ENCODE measurements at places on chromosomes 5 and 9.

GRCh38 chr9:93952784-93953495 lies 2.2 kb downstream of the BARX1 start:
- DNase-seq = no peak

DNA sequence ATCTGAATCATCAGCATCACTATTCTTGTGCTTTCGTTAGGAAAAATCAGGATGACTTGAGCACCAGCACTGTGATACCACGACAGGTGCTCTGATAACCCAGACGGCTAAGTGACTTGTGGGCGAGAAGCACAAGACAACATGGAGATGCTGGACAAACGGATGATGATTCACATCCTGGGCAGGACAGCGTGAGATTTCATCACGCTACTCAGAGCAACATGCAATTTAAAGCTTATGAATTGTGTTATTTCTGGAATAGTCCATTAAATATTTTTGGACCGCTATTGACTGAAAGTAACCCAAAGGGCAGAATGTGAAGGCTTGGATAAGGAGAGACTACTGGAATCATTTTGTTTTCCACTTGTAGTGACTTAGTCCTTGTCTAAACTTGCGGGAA lies 114.8 kb upstream of the DAPK1 start:
- no peak for DNase-seq

DNA sequence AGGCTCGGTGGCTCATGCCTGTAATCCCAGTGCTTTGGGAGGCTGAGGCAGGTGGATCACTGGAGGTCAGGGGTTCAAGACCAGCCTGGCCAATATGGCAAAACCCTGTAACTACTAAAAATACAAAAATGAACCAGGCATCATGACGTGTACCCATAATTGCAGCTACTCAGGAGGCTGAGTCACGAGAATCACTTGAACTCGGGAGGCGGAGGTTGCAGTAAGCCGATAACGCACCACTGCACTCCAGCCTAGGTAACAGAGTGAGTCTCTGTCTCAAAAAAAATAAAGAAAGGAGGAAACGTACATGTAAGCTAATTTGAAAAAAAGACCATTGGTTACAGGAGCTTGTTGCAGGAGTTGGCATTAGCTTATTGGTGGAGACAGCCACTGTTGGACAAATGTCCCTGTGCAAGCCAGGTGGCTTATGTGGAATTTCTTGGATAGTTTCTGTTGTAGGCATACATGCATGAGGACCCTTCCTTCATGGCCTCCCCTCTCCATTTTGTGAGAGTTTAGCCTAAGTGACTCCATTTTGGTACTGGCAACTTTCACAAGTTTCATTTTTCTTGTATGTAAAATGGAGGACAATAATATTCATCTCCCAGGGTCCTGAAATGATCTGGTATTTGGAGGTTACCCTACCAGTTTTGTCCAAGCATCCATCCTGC lies 16.8 kb upstream of the RAB14 start:
- no peak for DNase-seq

DNA sequence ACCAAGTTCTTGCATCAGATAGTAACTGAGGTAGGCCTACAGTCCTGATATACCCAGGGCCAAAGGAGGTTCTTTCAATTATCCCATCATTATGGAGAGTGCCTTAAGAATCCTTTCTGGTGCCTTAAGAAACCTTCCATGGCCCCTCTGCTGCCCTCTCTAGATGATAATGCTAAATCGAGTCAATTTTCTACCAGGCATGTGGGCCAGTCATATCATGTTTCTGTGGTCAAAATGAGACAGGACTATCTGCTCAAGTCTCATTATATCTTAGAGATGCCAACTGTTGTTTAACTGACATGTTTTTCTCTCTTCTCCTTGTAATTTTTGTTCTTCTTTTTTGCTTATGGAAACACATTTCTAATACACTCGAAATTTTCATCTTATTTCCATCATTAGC lies 127.6 kb downstream of the EDIL3 start:
- DNase-seq = no peak

GRCh38 chr9:122183501-122183900 lies 23.8 kb downstream of the MORN5 start:
- no peak for DNase-seq

GRCh38 chr9:126521551-126521950 lies 92.2 kb upstream of the LMX1B start:
- DNase-seq = no peak

DNA sequence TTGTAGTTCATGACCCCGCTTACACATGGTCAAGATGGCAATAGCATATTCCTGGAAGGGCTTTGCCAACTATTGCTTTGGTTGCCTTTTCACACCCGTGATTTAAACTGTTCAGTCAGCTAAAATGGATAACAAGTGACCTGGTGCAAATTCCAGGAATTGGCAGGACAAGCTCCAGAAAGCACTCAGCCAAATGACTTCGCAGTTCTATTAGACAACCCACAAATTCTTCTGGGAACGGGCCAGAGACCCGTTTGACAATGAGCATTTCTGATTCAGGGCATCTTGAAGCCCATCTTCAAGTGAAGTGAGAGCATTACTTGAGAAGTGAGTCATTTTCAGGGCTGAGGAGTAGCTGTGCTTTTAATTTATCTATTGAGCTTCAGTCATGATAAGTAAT lies 165.0 kb downstream of the DROSHA start:
- no peak for DNase-seq

DNA sequence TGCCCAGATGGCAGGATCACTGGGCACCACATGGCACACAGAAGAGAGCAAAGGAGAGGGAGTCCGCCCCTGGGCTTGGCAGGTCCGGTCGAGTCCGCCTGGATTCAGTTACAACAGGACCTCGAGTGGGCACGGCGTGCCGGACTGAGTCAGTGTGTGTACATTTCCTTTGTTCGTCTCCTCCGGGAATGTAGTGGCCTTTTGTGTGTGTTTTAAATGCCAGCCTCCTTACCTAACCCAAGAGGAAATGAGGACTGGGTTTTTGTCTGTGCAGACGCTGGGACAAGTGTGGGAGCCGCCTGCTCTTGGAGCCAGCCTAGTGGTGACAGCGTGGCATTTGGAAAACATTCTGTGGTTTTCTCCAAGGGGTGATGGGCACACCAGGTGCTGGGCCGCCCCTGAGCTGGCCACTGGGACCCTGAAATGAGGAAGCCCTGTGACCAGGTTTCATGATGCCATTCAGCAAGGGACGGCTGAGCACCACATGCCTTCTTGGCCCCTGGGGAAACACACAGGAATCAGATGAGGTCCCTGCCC lies 9.6 kb downstream of the NEK6 start:
- DNase-seq = no peak

- no peak for DNase-seq
Observed at GRCh38 chr9:7289773-7290172, 509.8 kb downstream of the DMAC1 start.

DNA sequence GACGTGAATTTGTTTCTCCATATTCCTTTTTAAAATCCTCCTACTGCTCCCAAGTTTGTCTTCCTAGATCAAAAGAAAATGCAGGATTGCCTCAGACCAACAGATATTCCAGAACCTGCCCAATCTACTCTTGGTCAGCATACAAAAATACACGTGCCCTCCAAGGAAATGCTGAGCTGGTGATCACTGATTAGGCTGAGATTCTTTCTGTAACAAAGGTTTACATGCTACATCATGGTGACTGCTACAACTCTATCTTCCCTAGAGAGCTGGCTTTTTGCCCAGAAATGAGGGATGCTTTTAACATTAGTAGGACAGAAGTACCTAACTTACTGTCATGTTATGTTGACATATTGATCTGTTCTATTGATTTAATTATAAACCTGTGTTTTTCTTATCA lies 35.5 kb downstream of the OR2Y1 start:
- no peak for DNase-seq

DNA sequence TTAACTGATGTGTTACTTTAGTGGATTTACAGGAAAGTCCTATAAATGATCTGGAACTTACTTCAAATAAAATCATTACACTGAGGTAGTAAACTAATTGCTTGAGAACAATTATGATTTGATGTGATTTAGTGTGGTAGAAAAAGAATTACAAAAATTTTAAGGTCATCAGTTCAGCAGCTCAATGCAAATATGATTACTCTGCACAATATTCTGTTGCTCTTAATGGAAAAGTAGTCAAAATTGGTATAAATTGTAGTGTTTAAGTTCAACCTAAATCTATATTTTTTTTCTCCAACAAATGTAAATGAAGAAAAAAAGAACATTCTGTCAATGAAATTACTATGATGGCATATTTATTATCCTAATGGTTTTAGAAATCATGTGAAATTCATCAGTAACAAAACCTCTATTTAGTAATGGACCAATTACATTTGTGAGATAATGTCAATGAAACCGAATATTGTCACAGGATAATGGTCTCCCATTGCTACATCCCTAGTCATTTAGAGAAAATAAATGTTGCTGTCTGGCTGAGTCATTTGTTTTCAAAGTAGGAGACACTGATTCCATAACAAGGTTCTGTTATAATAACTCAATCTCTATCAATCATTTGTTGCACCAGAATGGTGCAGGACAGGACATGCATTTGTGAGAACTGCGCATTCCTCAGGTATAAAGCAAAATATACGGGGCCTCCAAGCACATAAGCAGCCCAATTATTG lies 177.1 kb downstream of the NFIB start:
- DNase-seq = no peak

DNA sequence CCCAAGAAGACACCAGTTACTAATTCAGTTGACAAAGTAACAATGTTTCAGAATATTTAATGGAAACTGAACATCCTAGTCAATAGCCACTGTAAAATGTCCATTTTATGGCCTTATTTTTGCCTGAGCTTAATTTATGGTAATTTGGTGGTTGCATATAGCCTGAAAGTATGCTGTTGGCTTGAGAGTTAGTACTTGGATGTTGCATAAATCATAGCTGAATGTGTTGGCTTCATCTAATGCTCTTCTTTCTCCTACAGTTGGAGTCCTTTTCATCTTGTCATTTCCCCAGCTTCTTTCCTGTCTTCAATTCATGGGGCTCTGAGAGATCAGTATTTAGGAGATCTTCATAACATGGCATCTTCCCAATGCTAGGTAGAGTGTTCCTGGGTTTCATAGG lies 164.6 kb downstream of the MAT2B start:
- DNase-seq = no peak
